ENCODE measurements at places on chromosomes 1 and 21.

- DNase-seq = peak; percentile 99
These were observed 21.6 kb upstream of the BCL10 start for GRCh38 chr1:85297855-85298629.

- DNase-seq = no peak
These were observed 13.8 kb downstream of the RBM34 start for GRCh38 chr1:235147269-235147668.

- no peak for DNase-seq
These were observed 6.4 kb downstream of the DMRTA2 start for GRCh38 chr1:50416553-50417453.

DNA sequence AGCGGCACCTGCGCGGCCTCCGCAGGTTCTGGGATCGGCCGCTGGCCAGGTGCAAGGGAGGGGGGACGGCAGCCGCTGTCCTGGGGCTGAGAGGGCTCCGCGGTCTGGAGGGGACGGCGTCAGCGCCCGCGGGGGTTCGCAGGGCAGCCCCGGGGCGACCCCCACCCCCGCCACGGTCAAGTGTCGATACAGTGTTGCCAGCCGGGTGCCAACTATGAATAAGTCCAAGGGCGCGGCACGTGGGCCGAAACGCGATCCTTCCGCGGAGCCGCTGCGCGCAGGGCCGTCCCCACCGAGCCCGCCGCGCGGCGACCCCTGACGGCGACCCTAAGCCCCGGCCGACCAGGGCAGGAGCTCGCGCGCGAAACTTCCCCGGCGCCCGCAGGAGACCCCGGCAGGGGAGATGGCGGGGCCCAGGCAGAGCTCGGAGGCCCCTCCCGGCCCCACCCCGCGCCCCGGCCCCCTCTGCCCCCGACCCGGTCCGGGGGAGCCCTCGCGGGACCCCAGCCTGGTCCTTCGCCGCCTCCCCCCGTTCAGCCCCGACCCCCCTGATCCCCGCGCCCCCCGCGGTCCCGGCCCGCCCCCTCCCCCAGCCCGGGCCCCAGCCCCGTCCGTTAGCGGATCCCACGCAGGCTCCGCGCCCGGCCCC lies 586 bp upstream of the AGPAT3 start:
- peak; percentile 66 for DNase-seq

GRCh38 chr1:52296345-52296744 lies 69.7 kb downstream of the CC2D1B start:
- peak; percentile 59 for DNase-seq

DNA sequence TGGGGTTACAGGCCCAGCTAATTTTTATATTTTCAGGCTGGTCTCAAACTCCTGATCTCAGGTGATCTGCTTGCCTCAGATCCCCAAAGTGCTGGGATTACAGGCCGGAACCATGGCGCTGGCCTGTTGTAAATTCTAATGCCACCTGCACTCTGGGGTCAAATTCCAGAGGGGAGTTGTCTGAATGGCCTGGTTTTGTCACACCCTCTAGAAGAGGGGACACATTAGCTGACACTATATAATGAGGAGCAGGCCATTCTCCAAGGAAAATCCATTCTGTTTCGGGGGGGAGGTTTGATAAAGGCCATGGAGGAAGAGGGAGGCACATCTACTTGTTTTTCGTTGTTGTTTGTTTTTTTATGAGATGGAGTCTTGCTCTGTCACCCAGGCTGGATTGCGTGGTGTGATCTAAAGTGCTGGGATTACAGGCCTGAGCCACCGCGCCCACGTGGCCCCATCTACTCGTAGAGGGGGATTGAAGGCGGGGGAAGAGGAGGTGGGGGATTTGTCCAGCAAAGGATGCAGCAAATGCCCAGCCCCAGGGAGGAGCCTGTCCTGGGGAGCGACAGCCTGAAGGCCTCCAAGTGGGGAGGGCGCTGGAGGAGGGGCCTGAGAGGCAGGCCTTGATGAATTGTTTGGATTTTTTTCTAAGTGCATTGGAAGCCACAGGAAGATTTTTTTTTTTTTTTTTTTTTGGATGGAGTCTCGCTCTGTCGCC lies 78.4 kb upstream of the SLC45A1 start:
- DNase-seq = no peak

- DNase-seq = no peak
These were observed 611.1 kb downstream of the AJAP1 start for GRCh38 chr1:5265438-5266075.

DNA sequence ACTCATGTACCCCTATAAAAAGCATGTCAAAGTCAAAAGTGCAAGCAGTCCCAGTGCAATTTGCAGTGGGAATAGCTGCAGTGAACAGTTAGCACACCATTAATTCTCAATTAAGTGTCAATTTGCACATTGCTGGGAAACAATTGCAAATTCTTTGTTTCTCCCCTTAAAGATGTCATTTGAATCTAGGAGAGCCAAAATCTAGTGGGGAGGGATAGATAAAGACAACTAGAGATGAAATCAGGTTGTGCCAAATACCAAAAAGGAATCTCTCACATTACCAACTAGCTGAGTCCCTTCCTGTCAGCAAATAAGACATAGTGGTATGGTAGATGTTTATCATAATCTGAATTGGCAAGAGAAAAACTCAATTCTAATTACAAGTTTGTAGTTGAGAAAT lies 330.7 kb downstream of the NUF2 start:
- no peak for DNase-seq

DNA sequence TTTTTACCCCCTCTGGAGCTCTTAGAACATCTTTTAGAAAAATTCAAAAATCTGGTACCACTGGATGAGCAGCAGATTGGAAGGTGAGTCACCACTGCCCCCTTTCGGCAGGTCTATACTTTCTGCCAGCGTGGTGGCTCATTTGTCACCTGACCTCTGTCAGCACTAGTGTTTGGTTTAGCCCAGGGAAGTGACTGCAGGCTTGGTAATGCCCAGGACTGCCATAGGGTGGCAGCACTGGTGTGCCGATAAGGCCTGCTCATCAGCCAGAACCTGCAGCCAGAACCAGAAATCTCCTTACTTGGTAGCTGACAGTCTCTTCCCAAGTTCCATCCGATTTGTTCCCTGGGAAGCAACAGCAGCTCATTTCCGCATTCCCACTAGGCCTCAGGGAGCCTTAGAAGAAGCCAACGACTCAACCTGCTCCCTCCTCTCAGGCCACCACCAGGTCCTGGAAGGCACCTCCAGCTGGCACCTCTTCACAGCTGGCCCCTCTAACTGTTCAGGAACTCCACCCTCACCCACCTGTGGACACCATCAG lies 6.8 kb downstream of the SMIM12 start:
- peak; percentile 95 for DNase-seq

DNA sequence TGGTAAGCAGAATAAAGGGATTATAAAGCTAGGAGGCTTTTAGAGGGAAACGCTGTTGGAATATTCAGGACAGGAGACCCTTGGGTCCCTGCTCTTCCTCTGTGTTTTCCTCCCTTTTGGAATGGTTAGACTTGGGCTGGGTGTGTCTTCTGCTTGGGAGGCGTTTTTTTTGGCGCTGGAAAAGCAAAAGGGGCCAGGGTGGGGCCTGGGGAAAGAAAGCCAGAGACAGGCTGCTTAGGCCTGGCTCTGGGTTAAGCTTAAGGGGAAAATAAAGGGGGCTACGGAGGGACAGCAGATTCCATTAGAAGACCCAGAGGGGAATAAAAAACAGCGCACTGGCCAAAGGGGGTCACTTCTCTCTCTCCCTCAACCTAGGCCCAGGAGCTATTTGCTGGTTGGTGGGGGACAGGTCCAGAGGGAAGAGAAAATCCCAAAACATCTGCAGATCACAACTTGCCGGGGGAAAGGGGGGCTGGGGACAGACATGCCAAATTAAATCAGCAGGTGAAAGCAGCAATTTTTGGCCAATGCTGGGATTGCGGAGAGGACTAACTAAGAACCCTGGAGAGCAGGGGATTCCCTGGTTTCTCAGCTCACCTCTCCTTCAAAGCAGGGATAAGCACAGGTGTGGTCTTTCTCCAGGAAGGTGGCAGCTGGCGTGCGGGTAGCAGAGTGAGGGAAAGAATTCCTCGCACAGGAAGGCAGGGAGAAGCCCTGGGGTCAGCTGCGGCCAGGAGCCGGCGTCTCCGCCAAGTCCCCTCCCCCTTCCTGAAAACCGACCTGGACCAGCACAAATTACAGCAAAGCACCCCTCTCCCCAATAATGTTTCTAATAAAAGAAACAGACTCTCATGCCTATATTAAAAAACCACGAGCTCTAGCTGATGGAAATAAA lies 82.2 kb upstream of the AK4 start:
- DNase-seq = peak; percentile 40

DNA sequence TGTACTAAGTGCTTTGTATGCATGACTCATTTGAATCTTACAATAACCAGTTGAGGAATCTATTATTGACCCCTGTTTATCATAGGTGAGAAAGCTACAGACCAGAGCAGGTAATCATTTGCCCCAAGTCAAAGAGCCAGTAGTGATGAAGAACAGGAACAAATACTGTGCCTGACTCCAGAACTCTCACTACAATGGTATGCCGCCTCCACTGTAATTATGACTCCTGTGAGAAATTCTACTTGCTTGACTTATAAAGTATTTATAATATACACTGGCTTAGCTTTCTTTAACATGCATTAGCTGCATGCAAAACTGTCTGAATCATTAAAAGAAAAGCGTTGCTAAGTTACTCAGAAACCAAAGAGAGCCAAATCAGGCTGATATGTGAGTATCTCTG lies 92.6 kb downstream of the ZNF281 start:
- peak; percentile 91 for DNase-seq

- no peak for DNase-seq
These were observed 184.0 kb downstream of the CDC7 start for GRCh38 chr1:91684481-91685196.

GRCh38 chr1:17009706-17010105 lies 2.0 kb downstream of the ATP13A2 start:
- DNase-seq = peak; percentile 71

GRCh38 chr1:109886827-109887226 lies 23.8 kb upstream of the CSF1 start:
- no peak for DNase-seq

- DNase-seq = peak; percentile 61
These were observed 28.7 kb downstream of the RSPH1 start for GRCh38 chr21:42467140-42467983.

DNA sequence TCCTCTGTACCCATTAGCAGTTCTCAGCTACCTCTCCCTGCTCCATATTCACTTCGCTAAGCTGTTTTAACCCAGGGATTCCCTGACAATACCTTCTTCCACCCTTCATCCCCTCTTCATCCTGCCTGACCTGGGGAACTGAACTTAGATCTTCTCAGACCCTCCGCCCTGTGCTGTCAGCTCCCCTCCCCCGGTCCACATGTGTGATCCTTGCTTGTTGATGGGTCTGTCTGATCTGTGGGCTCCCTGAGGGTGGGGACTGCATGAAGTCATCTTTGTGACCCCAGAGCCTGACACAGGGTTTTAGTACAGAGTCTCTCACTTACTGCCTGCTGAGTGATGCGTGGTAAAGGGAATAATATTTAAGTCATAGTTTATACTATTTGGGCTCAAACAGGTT lies 11.8 kb downstream of the CHAF1B start:
- no peak for DNase-seq

GRCh38 chr1:233725423-233725822 lies 111.5 kb downstream of the KCNK1 start:
- DNase-seq = no peak

- no peak for DNase-seq
These were observed 75.2 kb upstream of the S1PR1 start for GRCh38 chr1:101161619-101162018.

GRCh38 chr1:247487057-247487456 lies 29.2 kb upstream of the OR2B11 start:
- DNase-seq = peak; percentile 56

DNA sequence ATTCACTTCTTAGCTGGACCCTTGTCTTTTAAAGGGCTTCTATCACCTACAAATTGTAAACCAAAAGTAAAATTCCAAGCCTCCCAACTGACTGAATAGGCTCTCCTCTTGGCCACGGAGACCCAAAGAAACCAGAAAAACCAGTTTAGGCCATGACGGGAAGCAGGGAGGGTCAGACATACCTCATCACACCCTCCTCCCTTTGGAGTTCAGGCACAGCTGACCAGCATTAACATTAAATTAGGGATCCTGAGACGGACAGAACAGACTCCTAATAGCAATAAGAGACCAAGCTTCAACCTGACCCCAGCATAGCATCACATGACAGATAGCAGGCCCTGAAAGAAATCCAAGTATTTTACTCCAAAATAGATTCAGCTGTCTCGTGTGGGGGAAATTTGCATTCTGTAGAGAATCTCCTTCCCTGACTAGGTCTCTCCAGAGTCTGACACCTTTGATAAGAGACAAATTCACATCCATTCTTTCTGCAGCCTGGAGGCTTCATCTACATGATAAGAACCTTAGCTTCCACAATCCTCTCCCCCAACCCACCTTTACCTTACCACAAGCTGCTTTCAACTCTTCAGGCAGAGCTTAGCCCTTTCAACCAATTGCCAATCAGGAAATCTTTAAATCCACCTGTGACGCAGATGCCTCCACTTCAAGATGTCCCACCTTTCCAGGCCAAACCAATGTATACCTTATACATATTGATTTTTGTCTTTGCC lies 177.1 kb upstream of the RAB4A start:
- DNase-seq = peak; percentile 54

GRCh38 chr1:3003941-3004270 lies 17.4 kb upstream of the ACTRT2 start:
- no peak for DNase-seq

DNA sequence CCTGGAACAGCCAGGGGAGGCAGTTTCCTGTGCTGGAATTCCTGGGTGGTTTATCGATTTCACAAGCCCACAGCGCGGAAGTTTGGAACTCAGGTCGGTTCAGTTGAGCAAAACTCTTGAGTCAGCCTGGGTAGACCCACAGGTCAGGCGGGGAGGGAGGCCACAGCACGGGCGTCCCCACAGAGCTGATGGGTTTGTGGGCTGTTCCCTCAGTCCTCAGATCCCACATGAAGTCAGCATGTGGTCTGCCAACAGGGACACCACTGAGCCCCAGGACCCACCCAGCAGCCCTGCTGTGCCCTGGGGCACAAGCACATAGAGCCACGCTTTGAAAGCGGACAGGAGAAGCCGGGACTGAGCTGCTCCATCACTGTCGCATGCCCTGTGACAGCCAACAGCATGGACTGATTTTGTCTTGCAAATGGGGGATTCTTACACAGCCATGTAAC lies 17.4 kb downstream of the BMP8A start:
- no peak for DNase-seq

- peak; percentile 94 for DNase-seq
These were observed 74.6 kb downstream of the CAMK2N1 start for GRCh38 chr1:20411196-20411980.

DNA sequence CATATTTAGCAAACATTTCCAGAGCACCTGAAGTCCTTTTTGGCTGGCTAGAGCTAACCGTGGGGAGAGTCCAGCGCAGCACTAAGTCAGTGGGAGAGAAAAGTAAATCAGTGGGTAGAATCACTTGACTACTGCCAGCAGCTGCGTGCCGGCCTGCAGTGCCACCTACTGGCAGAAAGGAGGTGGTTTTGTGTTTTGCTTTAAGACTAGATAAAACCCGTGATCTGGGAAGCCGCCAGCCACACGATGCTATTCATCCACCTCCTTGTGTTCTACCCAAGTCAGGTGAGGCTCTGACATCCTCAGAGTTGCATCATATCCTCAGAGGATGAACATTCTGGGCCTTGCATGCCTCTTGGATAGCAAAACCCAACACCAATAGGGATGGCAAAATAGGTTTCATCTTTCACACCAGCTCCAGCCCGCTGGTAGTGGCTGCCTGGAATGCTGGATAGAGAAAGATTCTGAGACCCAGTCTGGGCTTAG lies 14.1 kb upstream of the HEYL start:
- peak; percentile 82 for DNase-seq

- peak; percentile 60 for DNase-seq
These were observed 127.9 kb upstream of the CACYBP start for GRCh38 chr1:174871886-174872285.

GRCh38 chr1:13435458-13435857 lies 25.2 kb downstream of the PRAMEF20 start:
- no peak for DNase-seq
